ENCODE measurements at places on chromosomes 11 and 22.

- DNase-seq, result no peak
Measured at GRCh38 chr22:40468616-40469015, 98.2 kb downstream of the SGSM3 start.

GRCh38 chr11:11349870-11350337 lies 3.1 kb downstream of the CSNK2A3 start:
- no peak for DNase-seq

GRCh38 chr11:119377112-119377901 lies 4.2 kb downstream of the USP2 start:
- no peak for DNase-seq

- DNase-seq, result no peak
Measured at GRCh38 chr11:14513800-14514199, 6.4 kb downstream of the PSMA1 start.

DNA sequence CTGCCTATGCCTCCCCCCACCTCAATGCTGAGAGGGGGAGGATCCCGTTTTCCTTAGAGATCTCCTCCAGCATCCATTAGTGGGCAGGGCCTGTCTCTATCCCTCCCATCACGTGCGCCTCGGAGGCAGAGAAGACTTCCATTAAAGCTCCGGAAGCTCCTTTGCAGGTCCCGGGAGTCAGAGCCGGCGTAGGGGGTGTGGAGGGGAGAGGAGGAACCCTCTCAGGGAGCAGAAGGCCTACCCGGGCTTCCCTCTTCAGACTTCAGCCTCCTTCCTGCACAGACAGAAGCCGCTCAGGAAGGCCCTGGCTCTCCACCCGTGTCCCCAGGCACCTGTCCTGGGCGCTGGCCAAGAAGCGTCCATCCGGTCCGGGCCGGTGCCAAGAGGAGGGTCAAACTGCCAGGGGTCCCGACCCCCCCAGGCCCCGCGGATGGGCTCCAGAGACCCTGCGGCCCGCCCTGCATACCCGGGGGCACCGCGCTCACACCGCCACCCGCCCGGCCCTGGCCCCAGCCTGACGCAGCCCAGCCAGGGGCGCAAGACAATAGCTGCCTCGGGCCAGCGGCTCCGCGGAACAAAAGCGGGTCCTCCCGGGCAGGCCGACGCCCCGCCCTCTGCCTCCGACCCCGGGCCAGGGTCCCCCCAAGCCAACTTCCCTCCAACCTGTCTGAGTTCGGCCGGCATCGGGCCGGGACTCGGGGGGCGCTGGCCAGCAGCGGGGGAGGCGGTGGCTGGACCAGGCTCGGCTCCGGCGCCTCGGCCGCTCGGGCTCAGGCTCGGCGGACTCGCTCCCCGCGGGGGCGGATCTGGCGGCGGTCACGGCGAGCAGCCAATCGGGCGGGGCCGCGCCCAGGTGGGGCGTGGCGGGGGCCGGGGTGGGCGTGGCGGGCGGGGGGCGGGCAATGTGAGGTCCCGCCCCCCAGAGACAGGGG lies 29.9 kb downstream of the ARVCF start:
- peak; percentile 51 for DNase-seq

- no peak for DNase-seq
Measured at GRCh38 chr11:124198897-124199296, 15.8 kb downstream of the OR10D3 start.

DNA sequence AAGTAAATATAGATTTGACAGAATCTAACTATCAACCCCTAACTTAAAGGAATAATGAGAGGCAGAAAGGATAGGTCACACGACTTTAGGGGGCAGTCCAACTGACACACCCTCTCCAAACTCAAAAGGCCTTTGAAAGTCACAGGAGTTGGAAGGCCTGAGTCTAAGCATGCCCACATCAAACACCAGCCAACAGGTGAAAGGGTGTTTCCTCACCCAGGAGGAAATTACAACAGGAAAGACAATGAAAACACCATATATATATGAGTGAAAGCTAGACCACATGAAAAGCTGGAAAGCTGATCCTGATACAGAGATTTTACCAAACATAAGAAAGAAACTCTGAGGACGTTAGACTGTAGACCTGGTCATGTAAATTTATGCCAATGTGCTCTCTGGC lies 10.5 kb upstream of the DEPDC7 start:
- DNase-seq, result no peak
